ENCODE measurements at places on chromosomes 11 and 22. TPM values are rescaled to one million over a fixed set of nuclear protein-coding genes. Genes with fewer than 3 reads are reported as not detected.
A peak's percentile ranks its signal among the peaks of the same experiment; 100 is the strongest.

DNA sequence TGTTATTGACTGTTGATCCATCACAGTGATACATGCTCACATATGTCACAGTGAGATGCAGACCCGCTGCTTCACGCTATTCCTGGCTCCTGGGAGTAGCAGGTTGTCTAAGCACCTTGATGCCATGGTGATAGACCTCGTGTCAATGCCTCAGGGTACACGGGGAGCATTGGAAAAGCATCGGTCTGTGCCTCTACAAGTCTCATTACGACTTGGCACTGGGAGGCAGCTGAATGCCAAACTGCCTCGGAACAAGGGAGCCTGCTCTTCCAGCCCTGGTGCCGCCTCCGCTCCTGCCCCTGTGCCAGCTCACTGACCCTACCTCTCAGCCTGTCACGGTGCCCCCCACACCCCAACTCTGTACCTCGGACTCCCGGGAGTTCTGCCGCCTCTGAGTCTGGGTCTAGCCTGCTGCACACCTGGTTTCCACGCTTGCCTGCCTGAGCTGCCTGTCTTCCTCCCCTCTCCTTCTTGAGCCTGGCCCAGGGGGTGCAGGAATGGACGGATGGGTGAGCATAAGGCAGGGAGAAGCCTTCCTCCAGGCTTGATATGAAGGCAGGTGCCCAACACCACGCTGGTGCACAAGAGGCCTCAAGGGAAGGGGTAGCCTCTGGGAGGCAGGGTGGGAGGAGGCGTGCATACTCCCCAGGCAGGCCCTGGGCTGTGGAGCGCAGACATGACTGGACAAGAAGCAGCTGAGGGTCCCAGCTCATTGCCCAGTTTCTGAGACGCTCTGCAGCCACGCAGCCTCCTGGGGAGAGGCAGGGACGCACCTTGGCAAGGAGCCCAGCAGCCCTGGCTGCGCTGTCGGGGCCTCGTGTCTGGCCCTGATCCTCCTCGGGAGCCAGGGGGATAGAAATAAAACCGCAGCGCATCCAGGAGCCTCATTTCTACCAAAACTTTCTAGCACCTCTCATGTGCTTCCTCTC, 1.8 kb upstream of the NFAM1 start:
- H3K27me3 ChIP-seq, result no peaks in the 10 kb centered on the region
- H3K27ac ChIP-seq, result no peak overlapping the region
- no peak for DNase-seq
- H3K4me1 ChIP-seq, result peaks cover 9% of the 10 kb centered on the region

GRCh38 chr22:30471616-30472318, at the start of gene SEC14L3:
SEC14L3 (minus strand) TSS chr22:30472017; CDS start chr22:30471958, 59 bp downstream.
- no peak for DNase-seq
- H3K4me1 ChIP-seq, result no peaks in the 10 kb centered on the region
- H3K27me3 ChIP-seq, result no peaks in the 10 kb centered on the region
- no peak within 1 kb of the TSS for H3K4me3 ChIP-seq
- no peaks in the 10 kb centered on the region for H3K36me3 ChIP-seq
- H3K27ac ChIP-seq, result no peak within 1 kb of the TSS

SERPIND1 gene
- total RNA-seq, result not detected

DNA sequence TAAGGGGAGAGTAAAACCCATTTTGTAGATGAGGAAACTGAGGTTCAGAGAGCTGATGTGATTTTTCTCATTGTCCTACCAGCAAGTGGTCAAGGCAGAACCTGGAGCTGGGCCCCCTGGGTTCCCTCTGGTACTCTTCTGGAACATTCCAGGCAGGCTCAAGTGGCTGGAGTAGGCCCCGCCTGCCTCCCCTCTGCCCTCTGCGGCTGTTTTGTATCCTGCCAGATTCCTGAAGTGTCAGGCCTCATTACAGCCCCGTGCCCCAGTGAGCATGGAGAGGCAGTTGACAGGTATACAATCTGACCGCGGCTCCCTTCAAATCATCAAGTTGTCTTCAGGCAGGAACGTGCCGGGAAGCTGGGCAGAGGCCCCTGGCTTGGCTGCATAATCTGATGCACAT, 94.6 kb upstream of the CD82 start:
- DNase-seq, result no peak
- H3K27me3 ChIP-seq, result no peaks in the 10 kb centered on the region
- H3K4me3 ChIP-seq, result no peak overlapping the region
- H3K36me3 ChIP-seq, result no peaks in the 10 kb centered on the region
- no peaks in the 10 kb centered on the region for H3K4me1 ChIP-seq

GRCh38 chr22:38347944-38348750, 30.9 kb upstream of the CSNK1E start:
- no peaks in the 10 kb centered on the region for H3K4me1 ChIP-seq
- no peaks in the 10 kb centered on the region for H3K27me3 ChIP-seq
- no peak overlapping the region for H3K27ac ChIP-seq
- no peaks in the 10 kb centered on the region for H3K36me3 ChIP-seq
- no peak overlapping the region for H3K4me3 ChIP-seq
- DNase-seq, result no peak

DEFB131B gene
- total RNA-seq, result not detected

- no peak overlapping the region for H3K4me3 ChIP-seq
- H3K4me1 ChIP-seq, result no peaks in the 10 kb centered on the region
- peak; percentile 41 for DNase-seq
- H3K27ac ChIP-seq, result no peak overlapping the region
- H3K36me3 ChIP-seq, result no peaks in the 10 kb centered on the region
Observed at GRCh38 chr22:35582861-35583670, 34.1 kb downstream of the MB start.

SAA1 gene
- not detected for total RNA-seq

APOL4 gene
- total RNA-seq, result 0.46 TPM

DNA sequence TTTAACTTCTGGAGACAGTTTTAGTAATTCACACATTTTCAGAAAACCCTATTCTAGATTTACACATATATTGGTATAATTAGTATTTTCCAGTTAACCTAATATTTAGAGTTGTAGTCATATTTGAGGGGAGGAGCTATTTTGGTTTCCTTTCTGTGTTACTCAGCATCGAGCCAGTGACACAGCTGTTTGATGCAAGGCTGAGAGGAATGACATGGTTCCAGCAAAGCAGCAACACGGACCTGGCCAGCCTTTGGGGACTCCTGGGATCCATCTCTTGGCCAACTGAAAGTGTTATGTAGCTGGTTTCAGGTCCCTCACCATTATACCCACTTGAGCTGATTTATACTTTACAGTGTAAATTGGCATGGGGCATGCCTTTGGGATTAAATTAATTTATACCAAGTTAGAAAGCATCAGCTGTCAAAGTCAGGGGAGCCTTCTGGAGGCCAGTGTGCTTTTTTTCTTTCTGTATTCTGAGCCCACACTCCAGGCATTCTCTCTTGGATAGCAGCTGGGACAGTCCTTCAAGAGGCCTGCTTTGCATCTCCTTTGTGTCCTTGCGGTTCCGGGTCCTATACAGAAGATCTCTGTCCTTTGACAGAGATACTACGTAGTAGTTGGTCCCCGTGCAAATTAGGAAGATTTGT, 91.3 kb upstream of the SLC25A18 start:
- no peak for DNase-seq
- H3K4me3 ChIP-seq, result no peak overlapping the region
- H3K36me3 ChIP-seq, result no peaks in the 10 kb centered on the region
- H3K27ac ChIP-seq, result no peak overlapping the region
- no peaks in the 10 kb centered on the region for H3K4me1 ChIP-seq

- H3K4me3 ChIP-seq, result no peak overlapping the region
- no peaks in the 10 kb centered on the region for H3K36me3 ChIP-seq
Observed at GRCh38 chr11:101336155-101336554, 206.5 kb upstream of the PGR start.

APOA5 gene
- not detected for total RNA-seq

MS4A6A gene
- 1.6 TPM for total RNA-seq

- H3K36me3 ChIP-seq, result no peaks in the 10 kb centered on the region
- H3K27me3 ChIP-seq, result no peaks in the 10 kb centered on the region
- H3K27ac ChIP-seq, result no peak overlapping the region
- no peaks in the 10 kb centered on the region for H3K4me1 ChIP-seq
- no peak for DNase-seq
Observed at GRCh38 chr11:73428227-73428626, 52.0 kb downstream of the RELT start.

- no peak for DNase-seq
- H3K27ac ChIP-seq, result no peak overlapping the region
- H3K27me3 ChIP-seq, result no peaks in the 10 kb centered on the region
- H3K36me3 ChIP-seq, result no peaks in the 10 kb centered on the region
- peaks cover 4% of the 10 kb centered on the region for H3K4me1 ChIP-seq
- no peak overlapping the region for H3K4me3 ChIP-seq
Observed at GRCh38 chr22:20000246-20001081, 16.2 kb downstream of the ARVCF start.

OR8A1 gene
- not detected for total RNA-seq

SCGB1D2 gene
- total RNA-seq, result not detected

DNA sequence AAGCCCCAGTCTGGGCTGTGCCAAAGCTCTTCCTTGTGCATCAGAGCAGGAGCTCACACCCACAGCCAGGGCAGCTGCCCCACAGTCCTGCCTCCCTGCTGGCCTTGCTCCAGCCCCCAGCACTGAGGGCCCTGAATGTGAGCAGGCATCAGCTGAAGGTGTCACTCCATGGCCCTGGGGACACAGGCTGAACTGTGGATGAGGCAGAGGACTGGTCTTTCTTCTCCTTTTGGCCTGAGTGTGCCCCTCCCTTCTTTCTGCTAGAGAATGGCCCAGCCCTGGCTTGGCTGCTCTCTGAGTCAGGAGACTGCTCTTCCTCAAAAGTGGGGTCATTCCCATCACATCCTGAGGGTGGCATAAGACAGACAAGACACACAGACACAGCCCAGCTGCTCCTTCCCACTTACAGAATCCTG, 16.2 kb downstream of the OTOG start:
- no peak overlapping the region for H3K4me3 ChIP-seq
- no peak for DNase-seq
- H3K27ac ChIP-seq, result no peak overlapping the region
- no peaks in the 10 kb centered on the region for H3K36me3 ChIP-seq
- H3K4me1 ChIP-seq, result no peaks in the 10 kb centered on the region

DNA sequence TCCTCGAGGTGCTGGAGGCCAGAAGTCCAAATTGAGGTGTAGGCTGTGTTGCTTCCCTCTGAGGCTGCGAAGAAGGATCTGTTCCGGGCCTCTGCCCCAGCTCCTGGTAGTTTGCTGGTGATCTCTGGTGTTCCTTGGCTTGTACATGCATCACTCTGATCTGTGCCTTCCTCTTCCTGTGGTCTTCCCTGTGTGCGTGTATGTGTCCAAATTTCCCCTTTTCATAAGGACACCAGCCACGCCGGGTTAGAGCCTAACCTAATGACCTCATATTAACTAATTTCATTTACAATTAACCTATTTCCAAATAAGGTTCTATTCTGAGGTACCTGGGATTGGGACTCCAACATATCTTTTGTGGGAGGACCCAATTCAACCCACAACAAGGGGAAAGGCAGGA, 21.5 kb downstream of the RIBC2 start:
- H3K36me3 ChIP-seq, result no peaks in the 10 kb centered on the region
- no peak overlapping the region for H3K4me3 ChIP-seq
- no peak overlapping the region for H3K27ac ChIP-seq
- no peaks in the 10 kb centered on the region for H3K27me3 ChIP-seq

DNA sequence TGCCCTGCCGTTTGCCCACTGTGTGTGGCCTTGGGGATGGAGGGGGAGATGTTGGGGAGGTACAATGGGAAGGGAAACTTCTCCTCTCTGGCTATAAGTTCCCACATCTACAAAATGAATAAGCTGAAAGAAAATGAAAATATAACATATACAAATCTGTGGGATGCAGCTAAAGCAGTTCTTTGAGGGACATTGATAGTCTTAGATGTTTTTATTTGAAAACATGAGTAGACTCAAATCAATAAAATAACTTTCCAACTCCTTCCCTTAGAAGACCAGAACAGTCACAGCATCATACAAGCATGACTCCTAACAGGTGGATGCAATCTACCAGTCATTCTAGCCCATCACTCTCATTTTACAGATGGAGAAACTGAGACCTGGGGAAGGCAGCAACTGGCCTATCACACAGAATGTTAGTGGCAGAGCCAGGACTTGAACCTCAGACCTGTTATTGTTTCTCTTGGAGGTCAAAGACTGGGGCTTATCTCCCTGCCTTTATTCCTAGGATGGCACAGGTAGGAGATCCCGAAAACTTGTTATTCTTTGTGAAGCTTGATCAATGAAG, 25.2 kb upstream of the CCDC86 start:
- H3K4me3 ChIP-seq, result no peak overlapping the region
- no peak for DNase-seq
- H3K4me1 ChIP-seq, result no peaks in the 10 kb centered on the region

DNA sequence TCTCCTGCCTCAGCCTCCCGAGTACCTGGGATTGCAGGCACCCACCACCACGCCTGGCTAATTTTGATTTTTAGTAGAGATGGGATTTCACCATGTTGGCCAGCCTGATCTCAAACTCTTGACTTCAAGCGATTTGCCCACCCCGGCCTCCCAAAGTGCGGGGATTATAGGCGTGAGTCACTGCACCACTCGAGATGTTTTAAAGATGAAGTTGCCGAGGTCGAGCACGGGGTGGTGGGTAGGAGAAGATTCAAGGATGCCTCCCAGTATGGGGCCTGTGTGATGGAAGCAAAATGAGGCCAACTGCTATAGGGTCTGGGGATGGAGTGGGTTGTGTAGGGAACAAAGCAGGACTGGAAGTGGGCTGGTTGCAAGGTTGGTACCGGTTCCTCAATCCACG, 245.2 kb downstream of the MN1 start:
- H3K4me3 ChIP-seq, result no peak overlapping the region
- H3K4me1 ChIP-seq, result no peaks in the 10 kb centered on the region
- no peak for DNase-seq
- no peaks in the 10 kb centered on the region for H3K36me3 ChIP-seq
- H3K27ac ChIP-seq, result no peak overlapping the region

GRCh38 chr11:80240245-80240644, 799.4 kb upstream of the TENM4 start:
- no peak overlapping the region for H3K4me3 ChIP-seq
- H3K4me1 ChIP-seq, result no peaks in the 10 kb centered on the region
- H3K36me3 ChIP-seq, result no peaks in the 10 kb centered on the region
- no peaks in the 10 kb centered on the region for H3K27me3 ChIP-seq
- H3K27ac ChIP-seq, result no peak overlapping the region

- no peak for DNase-seq
- H3K4me1 ChIP-seq, result no peaks in the 10 kb centered on the region
- no peaks in the 10 kb centered on the region for H3K36me3 ChIP-seq
- H3K4me3 ChIP-seq, result no peak overlapping the region
- no peak overlapping the region for H3K27ac ChIP-seq
Observed at GRCh38 chr11:106426696-106427095, 349.2 kb downstream of the AASDHPPT start.

CBLIF gene
- not detected for total RNA-seq

- no peak overlapping the region for H3K4me3 ChIP-seq
- H3K36me3 ChIP-seq, result no peaks in the 10 kb centered on the region
- no peaks in the 10 kb centered on the region for H3K4me1 ChIP-seq
- no peaks in the 10 kb centered on the region for H3K27me3 ChIP-seq
- no peak overlapping the region for H3K27ac ChIP-seq
Observed at GRCh38 chr11:114499756-114500155, 59.9 kb downstream of the NXPE1 start.

DNA sequence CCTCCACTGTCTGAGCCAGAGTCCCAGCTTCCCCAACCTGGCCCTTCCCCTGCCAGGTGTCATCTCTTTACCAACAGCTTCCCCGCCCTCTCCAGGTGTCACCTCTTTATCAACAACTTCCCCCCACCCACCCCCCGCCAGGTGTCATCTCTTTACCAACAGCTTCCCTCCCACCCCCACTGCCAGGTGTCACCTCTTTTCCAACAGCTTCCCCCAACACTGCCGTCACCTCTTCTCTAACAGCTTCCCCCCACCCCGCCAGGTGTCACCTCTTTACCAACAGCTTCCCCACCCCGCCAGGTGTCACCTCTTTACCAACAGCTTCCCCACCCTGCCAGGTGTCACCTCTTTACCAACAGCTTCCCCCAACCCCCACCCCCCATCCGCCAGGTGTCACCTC, 29.8 kb upstream of the TTLL12 start:
- DNase-seq, result no peak
- H3K27me3 ChIP-seq, result no peaks in the 10 kb centered on the region
- H3K4me3 ChIP-seq, result no peak overlapping the region
- H3K36me3 ChIP-seq, result no peaks in the 10 kb centered on the region

Data from CD8-positive, alpha-beta memory T cell (primary cell).